ENCODE measurements at places on chromosomes 16 and 17. TPM values are rescaled to one million over a fixed set of nuclear protein-coding genes. Genes with fewer than 3 reads are reported as not detected.
A peak's percentile ranks its signal among the peaks of the same experiment; 100 is the strongest.

DNA sequence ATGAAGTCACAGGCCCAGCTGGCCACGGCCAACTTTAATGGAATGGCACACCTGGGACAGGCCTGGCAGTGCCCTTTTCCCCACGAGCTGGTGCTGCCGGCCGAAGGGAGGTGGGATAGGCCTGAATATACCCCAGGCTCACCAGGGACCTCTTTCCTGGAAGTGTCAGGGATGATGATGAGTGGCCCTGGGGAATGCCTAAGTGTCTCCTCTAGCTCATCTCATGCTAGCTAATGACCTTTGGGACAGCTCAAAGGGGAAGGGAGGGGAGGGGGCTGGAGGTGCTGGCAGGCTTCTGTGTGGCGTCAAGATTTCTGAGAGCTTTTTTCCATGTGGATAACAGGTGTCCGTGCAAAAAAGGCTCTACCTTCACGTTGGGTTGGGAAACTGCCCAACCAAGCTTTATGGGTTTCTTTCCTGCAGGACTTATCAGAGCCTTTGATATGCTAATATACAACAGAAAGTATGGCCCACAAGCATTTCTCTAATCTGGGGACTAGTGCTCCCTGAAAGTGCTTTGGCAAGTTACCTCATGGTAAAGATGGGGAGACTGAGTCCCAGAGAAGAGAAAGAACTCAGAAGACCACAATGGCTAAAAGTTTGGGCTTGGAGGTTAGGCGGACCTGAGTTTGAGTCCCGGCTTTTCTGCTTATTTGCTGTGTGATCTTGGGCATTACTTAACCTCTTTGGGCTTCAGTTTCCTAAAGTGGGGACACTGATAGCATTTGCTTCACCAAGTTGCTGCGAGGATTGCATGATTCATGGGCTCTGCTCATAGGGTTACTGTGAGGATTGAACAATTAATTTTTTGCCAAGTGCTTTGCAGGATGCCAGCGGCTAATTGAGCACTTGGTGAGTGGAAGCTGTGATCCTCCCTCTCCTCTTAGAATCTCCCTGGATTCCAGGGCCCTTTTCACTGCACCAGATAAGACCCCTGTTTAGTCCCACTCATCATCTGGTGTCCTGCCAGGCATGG is 14.0 kb downstream of the ADGRG1 start:
- DNase-seq: no peak

- no peak for DNase-seq
Measured at GRCh38 chr16:54862529-54862928, 68.1 kb upstream of the IRX5 start.

- no peak for DNase-seq
Measured at GRCh38 chr17:32187271-32187670, 45.0 kb downstream of the RHOT1 start.

DNA sequence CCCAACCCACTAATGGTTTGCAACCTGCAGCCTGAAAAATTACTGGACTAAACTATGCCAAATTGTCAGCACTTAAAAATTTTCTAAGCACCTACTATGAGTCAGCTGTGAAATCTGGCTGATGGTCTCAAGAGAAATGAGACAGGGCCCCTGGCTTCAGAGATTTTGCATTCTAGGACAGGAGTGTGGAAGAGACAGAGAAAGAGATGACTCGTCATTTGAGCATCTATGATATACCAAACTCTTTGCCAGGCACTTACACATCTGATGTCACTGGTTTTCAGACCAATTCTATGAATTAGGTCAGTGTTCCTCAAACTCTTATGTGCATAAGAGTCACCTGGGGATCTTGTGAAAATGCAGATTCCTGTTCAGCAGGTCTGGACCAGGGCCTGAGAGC is 44.4 kb downstream of the CLEC19A start:
- no peak for DNase-seq

- DNase-seq: peak; percentile 28
Measured at GRCh38 chr17:64022611-64023063, 2.2 kb upstream of the ICAM2 start.

CCDC40 gene
- 1.5 TPM for total RNA-seq

DNA sequence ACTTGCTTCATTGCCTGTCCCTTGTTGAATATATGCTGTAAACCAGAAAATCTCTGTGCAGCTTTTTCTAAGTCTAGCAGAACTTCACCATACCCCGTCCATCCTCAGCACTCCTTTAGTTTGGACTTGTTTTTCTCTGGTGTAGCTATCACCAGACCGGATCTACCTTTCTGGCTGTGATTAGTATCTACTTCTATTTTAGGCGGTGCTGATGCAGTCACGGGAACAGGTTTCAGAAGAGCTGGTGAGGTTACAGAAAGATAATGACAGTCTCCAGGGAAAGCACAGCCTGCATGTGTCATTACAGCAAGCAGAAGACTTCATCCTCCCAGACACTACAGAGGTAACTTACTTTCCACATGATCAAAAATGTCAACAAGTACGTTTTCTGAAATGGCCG is 46.4 kb downstream of the NUP88 start:
- no peak for DNase-seq

DNA sequence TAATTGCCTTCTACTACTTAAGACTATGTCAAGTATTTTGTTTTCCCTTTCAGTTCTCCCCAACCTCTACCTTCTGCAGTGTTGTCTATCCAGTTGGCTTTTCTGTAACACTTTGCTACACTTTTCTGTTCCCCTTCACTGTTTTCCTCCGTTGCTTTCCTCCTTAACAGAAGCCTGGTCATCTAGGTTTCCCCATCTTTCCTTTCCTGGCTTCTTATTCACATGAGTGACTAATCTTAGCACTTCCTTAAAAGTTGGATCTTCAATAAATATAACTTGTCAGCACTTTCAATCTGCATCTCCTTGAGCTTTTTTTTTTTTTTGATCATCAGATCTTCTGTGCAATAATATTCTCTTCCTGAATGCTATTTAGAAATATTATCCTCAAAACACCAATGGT is 2.8 kb upstream of the SLFN11 start:
- peak; percentile 9 for DNase-seq

GRCh38 chr17:17191346-17191792 is 14.8 kb downstream of the PLD6 start:
- DNase-seq: no peak

CAPNS2 gene
- total RNA-seq: not detected

DNA sequence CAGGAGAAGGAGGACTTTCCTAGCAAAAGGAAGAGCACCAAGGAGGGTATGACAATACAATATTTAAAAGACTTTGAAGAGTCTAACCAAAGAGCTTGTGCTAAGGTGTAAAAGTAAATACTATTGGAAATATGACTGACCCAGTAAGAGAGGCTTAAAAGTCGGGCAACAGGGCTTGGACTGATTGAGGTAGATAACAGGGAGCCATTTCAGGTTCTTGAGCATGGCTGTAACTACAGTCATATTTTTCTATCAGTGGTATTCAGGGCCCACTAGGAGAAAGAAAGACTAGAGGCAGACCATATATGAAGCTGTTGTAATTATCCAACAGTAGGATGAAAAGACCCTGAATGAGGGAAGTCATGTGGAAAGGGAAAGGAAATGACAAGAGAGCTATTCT is 62.3 kb downstream of the SMURF2 start:
- DNase-seq: no peak

KRT15 gene
- not detected for total RNA-seq

GRCh38 chr17:59832883-59833379 is 59.8 kb downstream of the TUBD1 start:
- DNase-seq: no peak

GRCh38 chr17:50133028-50133768 is 3.2 kb upstream of the SAMD14 start:
- no peak for DNase-seq

IL21R gene
- 24.3 TPM for total RNA-seq

DNA sequence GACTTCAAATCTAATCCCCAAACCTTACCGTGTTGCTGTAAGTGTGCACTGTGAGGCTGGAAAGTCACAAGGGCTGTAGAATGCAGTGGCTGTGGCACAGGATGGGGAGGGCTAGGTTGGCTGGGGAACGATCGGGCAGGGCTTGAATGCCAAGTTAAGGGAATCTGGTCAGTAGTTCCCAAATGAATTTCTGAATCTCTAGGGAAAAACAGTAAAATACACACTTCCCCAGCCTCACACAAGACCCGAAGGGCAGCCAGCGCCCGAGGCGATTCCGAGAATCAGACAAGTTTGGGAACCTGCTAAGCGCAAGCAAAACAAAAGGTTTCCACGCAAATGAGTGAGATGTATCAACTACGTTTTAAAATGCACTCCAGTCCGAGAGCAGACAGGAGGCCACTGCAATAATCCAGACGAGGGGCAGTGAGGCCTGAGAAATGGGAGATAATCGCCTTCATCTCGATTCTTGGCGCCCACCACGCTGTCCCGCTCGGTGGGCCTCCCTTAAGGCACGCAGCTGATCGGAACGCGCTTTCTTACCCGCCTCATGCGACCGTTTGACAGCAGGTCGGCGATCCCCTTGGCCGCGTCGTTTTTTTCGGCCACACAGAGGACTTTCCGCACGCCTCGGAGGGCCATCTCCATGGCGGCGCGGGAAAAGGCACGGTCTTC is 599 bp downstream of the TOP3A start:
- DNase-seq: no peak

DNA sequence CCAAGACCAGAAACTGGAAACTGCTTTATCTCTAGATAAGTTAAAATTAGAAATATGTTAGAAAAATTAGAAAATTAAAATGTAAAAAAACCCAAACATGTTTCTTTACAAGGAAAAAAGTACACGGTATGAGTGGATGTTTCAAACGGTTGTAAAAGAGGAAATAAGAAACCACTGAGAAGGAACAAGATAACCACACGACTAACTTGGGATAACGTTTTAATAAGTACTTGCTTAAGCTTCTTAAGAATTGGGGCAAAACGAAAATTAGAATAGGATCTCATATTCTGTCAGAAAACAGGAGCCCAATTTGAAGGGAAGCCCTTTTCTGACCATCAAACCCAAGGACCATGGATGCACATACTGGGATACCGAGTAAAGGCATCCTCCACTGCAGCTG is 31.0 kb downstream of the MBTPS1 start:
- no peak for DNase-seq

DNA sequence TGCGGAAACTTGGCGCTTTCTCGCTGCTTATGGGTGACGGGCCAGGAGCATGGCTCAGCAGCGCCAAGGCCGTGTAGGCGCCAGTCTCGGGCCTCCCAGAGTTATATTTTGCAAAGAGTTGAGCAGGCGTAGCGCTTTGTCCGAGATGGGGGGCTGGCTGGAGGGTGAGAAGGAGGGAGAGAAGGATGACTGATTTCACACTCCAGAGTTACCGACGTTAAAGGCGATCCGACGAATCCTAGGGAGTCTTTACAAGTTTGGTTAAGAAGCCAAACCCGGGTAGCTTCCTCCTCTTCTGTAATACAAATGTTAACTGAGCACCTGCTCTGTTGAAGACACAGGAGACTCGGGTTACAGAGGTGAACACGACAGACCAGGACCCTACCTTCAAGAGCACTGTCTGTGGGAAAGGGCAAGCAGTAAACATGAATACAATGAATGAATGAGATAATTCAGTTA is 782 bp downstream of the POLR2A start:
- DNase-seq: no peak

DNA sequence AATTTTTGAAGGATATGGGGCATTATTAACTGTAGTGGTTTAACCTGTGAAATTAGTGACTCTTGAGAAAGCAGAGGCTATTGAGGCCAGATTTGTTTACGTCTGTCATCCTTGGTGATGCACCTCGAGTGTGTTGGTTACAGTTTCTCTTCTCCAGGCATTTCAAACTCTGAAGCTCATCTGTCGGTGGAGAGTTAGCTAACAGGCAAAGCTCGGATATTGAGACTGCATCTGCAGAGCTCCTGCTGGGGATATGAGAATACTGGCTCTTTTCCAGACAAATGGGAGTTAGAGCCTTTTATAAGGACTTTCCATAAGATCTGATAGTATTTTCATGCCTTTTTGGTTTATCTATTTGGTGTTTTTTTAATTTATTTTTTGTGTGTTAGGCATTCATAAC is 6.7 kb downstream of the CLEC16A start:
- no peak for DNase-seq

DNA sequence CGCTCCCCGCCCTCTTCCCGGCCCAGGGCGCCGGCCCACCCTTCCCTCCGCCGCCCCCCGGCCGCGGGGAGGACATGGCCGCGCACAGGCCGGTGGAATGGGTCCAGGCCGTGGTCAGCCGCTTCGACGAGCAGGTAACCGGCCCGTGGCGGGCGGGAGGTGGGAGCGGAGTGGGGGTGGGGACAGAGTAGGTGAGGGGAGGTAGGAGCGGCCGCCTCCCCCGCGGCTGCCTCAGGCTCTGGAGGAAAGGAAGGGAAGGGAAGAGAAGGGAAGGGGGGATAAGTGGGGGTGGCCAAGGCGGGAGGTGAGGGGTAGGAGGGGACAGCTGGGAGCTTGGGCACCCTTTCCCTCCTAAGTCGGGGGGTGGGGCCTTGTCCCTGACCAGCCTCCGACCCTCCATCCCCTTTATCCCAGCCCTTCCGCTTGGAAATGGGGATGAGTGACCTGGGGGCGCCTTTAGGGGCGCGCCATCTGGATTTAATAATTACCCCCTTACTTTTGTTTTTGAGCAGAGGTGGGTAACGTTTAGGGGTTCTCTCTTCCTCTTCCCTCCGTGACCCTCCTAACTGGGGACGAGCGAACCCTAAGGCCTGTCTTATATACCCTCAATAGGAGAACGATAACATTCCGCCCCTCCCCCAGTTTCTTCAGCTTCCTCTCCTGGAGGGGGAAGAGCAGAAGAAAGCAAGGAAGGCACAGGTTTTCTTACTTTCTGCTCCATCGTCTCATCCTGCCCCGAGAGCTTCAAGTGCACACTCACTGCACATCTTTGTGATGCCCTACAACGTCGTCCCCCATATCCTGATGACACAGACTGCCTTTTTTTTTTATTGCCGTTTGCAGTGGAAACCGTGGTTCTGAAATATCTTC is 694 bp downstream of the NF1 start:
- DNase-seq: peak; percentile 64

DNA sequence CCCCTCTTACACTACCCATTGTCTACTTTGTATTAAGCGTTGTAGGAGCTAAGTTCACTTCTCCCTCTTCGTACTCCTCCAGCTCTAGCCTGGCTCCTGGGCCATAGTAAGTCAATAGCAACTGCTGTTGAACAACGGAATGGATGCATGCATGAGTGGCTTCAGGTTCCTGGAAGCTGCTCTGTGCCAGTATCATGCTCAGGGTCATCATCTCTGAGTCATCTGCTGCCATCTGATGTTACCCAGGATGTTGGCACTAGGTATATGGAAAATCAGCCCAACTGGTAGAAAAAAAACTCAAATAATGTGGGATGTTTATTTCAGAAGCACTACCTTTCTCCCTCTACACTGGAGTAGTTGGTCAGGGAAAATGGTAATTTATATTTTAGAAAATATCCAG is 536.8 kb downstream of the NPIPA7 start:
- no peak for DNase-seq

GCGR gene
- not detected for total RNA-seq

TLCD3A gene
- total RNA-seq: 3.1 TPM

GRCh38 chr17:40021451-40021971 is 6.3 kb downstream of the CSF3 start:
- no peak for DNase-seq

DNA sequence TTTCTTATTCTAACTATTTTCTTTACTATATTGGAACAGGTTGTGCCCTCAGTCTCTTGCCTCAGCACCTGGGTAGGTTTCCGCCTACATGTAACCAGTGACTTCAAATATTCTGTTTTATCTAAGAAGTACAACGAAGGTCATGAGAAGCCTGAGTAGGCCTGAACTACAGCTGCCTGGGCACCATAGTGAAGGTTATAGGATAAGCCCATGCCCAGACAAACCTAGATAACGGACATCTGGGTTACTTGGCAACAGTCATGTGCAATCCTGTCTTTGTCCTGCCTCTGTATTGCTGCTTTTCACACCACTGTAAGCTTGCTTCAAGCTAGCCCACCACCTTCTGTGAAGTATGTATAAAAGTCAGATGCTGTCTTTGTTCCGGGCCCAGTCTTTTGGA is 25.4 kb upstream of the ARL4D start:
- no peak for DNase-seq

GRCh38 chr16:85663891-85664321 is 24.8 kb downstream of the GINS2 start:
- no peak for DNase-seq
